ENCODE measurements at places on chromosomes 1 and 21. TPM values are rescaled to one million over a fixed set of nuclear protein-coding genes. Genes with fewer than 3 reads are reported as not detected.

The PEX19 gene
- 63.6 TPM for total RNA-seq

- H3K27me3 ChIP-seq: peaks cover 2% of the 10 kb centered on the region
- H3K27ac ChIP-seq: no peak overlapping the region
- H3K36me3 ChIP-seq: no peaks in the 10 kb centered on the region
- no peak overlapping the region for H3K4me3 ChIP-seq
Measured at GRCh38 chr1:228359613-228360532, 46.8 kb downstream of the TRIM11 start.

The PALMD gene
- not detected for total RNA-seq

DNA sequence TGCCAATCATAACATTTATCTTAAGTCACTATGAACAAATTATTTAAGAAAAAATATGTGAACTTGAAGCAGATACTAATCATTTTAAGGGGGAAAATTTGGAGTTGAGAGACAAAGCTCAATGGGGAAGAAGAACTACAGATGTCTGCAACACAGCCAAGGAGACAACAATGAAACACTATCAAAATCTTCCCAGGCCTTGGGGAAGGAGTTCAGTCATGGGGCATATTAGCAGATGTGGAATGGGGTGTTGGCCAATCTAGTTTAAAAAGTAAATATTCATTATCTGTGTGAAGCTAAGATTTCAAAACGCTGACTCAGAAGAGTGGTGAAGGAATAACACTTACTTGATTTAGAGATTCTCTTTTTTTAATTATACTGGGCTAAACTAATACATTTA lies 671.6 kb upstream of the ZP4 start:
- no peak overlapping the region for H3K4me3 ChIP-seq
- no peak overlapping the region for H3K27ac ChIP-seq
- H3K4me1 ChIP-seq: peaks cover 41% of the 10 kb centered on the region
- peaks cover 3% of the 10 kb centered on the region for H3K27me3 ChIP-seq

DNA sequence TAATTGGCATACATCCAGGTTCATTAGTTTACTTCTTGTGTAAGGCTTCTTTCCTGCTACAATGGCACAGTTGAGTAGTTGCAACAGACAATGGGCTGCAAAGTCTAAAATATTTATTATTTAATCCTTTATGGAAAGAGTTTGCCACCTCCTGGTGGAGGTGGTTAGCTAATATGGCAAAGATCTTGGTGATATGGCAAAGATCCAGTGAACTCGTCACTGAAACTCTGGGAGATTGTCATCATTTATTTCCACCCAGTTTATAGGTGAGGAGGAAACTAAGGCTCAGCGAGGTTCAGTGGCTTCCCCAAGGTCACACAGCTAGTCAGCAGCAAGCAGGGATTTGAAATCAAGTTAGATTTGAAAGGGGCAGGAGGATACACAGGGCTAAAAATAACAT lies 16.1 kb upstream of the IFFO2 start:
- H3K4me1 ChIP-seq: peaks cover 34% of the 10 kb centered on the region
- H3K27ac ChIP-seq: no peak overlapping the region
- DNase-seq: peak; percentile 55
- peaks cover 3% of the 10 kb centered on the region for H3K27me3 ChIP-seq
- no peaks in the 10 kb centered on the region for H3K36me3 ChIP-seq

The C1QC gene
- not detected for total RNA-seq

- H3K27me3 ChIP-seq: peaks cover 17% of the 10 kb centered on the region
- no peak overlapping the region for H3K4me3 ChIP-seq
- no peak overlapping the region for H3K27ac ChIP-seq
- no peak for DNase-seq
- peaks cover 12% of the 10 kb centered on the region for H3K4me1 ChIP-seq
Measured at GRCh38 chr1:156608981-156609380, 7.7 kb upstream of the GPATCH4 start.

- H3K4me1 ChIP-seq: no peaks in the 10 kb centered on the region
- no peaks in the 10 kb centered on the region for H3K27me3 ChIP-seq
- no peak overlapping the region for H3K27ac ChIP-seq
- no peak overlapping the region for H3K4me3 ChIP-seq
- H3K36me3 ChIP-seq: peaks cover 7% of the 10 kb centered on the region
Measured at GRCh38 chr1:229664133-229664689, 38.2 kb downstream of the URB2 start.

DNA sequence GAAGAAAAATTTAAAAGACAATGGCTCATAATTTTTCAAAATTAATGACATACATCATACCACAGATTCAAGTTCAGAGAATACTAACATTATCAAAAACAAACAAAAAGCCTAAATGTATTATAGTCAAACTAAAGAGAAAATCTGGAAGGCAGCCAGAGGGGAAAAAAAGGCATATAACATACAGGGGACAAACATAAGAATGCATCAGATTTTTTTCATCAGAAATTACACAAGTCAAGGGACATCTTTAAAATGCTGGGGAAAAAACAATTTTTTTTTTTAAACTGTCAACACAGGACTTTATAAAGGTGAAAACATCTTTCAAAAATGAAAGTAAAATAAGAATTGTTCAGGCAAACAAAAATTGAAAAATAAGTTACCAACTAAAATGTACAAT lies 478.4 kb upstream of the PLXNA2 start:
- no peak overlapping the region for H3K4me3 ChIP-seq
- H3K36me3 ChIP-seq: peaks cover 7% of the 10 kb centered on the region
- H3K27ac ChIP-seq: no peak overlapping the region
- DNase-seq: no peak

DNA sequence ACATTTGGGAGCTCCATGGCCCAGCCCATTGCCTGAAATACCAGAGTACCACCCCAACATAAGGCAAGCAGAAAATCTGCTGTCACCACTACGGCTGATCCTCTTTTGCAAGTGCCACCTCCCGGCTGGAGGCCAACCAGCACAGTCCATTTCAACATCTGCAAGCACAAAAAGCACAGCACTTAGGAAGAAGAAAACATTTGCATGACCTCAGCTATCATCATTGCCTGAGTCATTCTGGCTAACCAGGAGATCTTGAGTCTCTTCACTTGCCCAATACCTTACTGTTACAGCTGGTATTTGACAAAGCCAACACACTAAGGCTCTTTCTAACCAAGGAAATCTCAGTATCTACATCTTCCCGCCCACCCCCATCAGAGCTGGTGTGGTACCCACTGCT lies 55.9 kb downstream of the NEK7 start:
- peak overlapping the region; percentile 65 for H3K4me3 ChIP-seq
- H3K4me1 ChIP-seq: peaks cover 74% of the 10 kb centered on the region
- peak overlapping the region; percentile 77 for H3K27ac ChIP-seq
- peaks cover 50% of the 10 kb centered on the region for H3K27me3 ChIP-seq
- peak; percentile 84 for DNase-seq
- H3K36me3 ChIP-seq: peaks cover 66% of the 10 kb centered on the region

GRCh38 chr1:160707236-160708064 lies 4.2 kb downstream of the CD48 start:
- no peaks in the 10 kb centered on the region for H3K36me3 ChIP-seq
- H3K4me1 ChIP-seq: no peaks in the 10 kb centered on the region
- H3K27ac ChIP-seq: no peak overlapping the region
- peaks cover 6% of the 10 kb centered on the region for H3K27me3 ChIP-seq
- DNase-seq: no peak
- H3K4me3 ChIP-seq: no peak overlapping the region

DNA sequence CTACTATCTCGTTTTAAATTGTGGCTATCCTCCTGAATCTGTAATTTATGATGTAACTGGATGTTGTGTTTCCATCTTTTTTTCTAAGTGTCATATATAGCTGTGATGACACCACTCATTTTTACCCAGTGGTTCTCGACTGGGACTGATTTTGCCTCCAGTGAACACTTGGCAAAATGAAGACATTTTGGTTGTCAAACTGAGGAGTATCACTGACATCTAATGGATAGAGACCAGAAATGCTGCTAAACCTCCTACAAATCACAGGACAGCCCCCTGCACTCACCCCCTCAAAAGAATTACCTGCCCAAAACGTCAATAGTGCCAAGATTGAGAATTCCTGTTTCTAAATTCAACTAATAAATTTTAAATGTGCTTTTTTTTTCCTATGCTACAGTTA lies 1.9 kb downstream of the TRMT13 start:
- peak overlapping the region; percentile 19 for H3K4me3 ChIP-seq
- H3K36me3 ChIP-seq: peaks cover 9% of the 10 kb centered on the region
- peaks cover 38% of the 10 kb centered on the region for H3K4me1 ChIP-seq
- DNase-seq: no peak
- H3K27ac ChIP-seq: peak overlapping the region; percentile 14

DNA sequence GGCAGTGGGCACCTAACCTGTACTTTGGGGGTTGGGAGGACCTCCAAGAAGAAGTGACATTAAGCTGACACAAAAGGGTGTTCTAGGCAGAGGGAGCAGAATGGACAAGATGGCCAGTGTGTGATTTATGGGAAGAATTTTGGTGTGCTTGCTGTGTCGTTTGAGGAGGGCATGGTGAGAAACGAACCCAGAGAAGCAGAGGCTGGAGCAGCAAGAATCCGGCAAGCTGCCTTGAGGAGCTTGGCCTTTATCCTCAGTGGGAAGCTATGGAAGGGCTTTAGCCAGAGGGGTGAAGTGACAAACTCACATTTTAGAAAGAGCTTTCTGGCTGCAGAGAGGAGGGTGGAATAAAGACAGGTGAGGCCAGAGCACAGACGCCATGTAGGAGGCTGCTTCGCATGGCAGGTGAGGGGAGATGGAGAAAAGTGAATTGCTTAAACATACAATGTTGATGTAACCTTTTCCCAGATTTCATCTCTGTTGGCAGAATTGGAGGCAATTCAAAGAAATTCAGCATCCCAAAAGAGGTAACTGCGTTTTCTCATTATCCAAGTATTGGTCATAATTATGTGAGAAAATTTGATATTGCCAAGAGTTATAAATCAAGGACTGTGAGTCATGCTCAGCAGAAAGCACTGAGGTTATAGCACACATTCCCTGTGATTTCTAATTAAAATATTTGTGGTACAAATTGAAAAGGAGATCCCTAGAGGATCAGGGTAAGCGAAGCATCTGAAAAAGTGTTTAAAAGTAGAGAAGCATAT lies 26.5 kb downstream of the TRIM45 start:
- peak overlapping the region; percentile 99 for H3K27ac ChIP-seq
- DNase-seq: peak; percentile 73
- H3K27me3 ChIP-seq: peaks cover 2% of the 10 kb centered on the region
- peaks cover 73% of the 10 kb centered on the region for H3K4me1 ChIP-seq
- H3K36me3 ChIP-seq: peaks cover 32% of the 10 kb centered on the region
- H3K4me3 ChIP-seq: peak overlapping the region; percentile 81

DNA sequence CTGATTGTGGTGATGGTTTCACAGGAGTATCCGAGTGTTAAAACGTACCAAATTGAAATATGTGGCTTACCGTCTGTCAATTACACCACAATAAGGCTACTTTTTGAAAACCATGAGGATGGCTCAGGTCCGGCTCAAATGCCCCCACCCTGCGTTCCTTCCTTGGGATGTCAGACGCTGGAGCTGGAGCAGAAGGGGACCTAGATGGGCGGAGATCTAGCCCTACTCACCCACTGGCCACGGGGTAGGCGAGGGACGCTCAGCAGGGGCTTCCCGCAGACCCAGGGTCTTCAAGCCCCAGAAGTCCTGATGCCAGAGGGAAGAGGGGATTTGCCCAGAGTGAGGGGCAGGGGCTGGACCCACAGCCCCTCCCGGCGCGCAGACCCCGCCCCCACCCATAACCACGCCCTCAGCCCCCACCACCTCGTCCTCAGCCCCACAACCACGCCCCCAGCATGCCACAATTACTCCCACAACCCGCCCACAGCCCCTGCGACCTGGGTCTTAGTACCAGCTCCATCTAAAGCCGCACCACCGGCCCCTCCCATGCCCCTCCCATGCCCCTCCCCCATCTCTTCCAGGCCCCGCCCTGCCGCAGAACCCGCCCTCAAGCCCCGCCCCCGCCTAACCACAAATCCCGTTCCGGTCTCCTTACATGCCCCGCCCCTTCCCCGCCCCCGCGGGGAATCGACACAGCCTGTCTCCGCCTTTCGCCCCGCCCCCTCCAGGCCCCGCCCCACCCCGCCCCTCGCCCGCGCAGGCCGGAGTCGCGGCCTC lies at the start of gene LRRC3:
Gene LRRC3, plus strand, starts transcription at position 764 of the 777 bp plus-strand sequence. CDS start 1,135 bp downstream, outside the sequence.
- no peak within 1 kb of the TSS for H3K27ac ChIP-seq
- H3K4me3 ChIP-seq: no peak within 1 kb of the TSS
- no peak for DNase-seq

GRCh38 chr21:42608446-42608845 lies 45.0 kb upstream of the PDE9A start:
- no peak for DNase-seq
- peaks cover 3% of the 10 kb centered on the region for H3K27me3 ChIP-seq
- no peaks in the 10 kb centered on the region for H3K4me1 ChIP-seq
- H3K36me3 ChIP-seq: peaks cover 26% of the 10 kb centered on the region
- H3K27ac ChIP-seq: no peak overlapping the region

The OTUD7B gene
- 27.4 TPM for total RNA-seq

The CDC20 gene
- 190 TPM for total RNA-seq

GRCh38 chr1:228172591-228173527 lies 7.3 kb downstream of the IBA57 start:
- H3K36me3 ChIP-seq: no peaks in the 10 kb centered on the region
- H3K4me3 ChIP-seq: no peak overlapping the region
- H3K27me3 ChIP-seq: peaks cover 1% of the 10 kb centered on the region
- 0 out of 2 replicates have a peak, but pooled peaks cover 1% of the 10 kb centered on the region for H3K4me1 ChIP-seq
- no peak overlapping the region for H3K27ac ChIP-seq

The CD5L gene
- not detected for total RNA-seq

DNA sequence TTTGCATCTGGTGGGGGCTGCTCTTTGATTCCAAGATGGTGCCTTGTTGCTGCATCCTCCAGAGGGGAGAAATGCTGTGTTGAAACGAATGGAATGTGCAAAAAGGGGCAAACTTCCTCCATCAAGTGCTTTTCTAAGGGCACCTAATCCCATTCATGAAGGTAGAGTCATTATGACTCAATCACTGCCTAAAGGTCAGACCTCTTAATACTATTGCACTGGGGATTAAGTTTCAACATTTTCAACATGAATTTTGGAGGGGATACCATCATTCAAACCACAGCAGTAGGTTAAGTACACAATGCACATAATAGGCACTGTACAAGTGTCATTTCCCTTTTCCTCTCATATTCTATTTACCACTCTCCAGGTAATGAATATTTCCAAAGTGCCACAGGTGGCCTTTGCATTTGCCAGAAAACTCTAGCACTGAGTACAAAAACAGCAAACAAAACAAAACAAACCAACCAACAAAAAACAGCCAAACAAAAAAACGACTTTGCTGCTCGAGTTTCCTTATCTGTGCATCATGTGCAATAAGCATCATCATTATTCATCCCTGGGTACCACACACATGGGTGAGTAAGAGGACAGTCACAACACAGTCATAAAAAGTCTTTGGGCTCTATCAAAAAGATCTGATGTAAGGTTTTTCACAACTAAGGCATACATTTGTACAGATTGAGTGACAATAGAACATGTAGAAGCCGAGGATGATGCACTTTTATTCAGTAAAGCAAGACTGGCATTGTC lies 42.5 kb downstream of the IFI44 start:
- peak overlapping the region; percentile 64 for H3K27ac ChIP-seq
- DNase-seq: peak; percentile 86
- no peaks in the 10 kb centered on the region for H3K27me3 ChIP-seq
- H3K4me1 ChIP-seq: peaks cover 81% of the 10 kb centered on the region
- peak overlapping the region; percentile 54 for H3K4me3 ChIP-seq
- peaks cover 20% of the 10 kb centered on the region for H3K36me3 ChIP-seq
